Bronchial epithelial cell (primary cell): ENCODE measurements at places on chromosomes 2 and 18. TPM values are rescaled to one million over a fixed set of nuclear protein-coding genes. Genes with fewer than 3 reads are reported as not detected.

The CHST9 gene
- total RNA-seq = 0.26 and 0.38 TPM in 2 replicates

The LAMA3 gene
- 381 and 531 TPM in 2 replicates for total RNA-seq

The C2orf15 gene
- total RNA-seq = 0.90 and 1.1 TPM in 2 replicates

The GAREM2 gene
- under 0.01 and 0.13 TPM in 2 replicates for total RNA-seq

DNA sequence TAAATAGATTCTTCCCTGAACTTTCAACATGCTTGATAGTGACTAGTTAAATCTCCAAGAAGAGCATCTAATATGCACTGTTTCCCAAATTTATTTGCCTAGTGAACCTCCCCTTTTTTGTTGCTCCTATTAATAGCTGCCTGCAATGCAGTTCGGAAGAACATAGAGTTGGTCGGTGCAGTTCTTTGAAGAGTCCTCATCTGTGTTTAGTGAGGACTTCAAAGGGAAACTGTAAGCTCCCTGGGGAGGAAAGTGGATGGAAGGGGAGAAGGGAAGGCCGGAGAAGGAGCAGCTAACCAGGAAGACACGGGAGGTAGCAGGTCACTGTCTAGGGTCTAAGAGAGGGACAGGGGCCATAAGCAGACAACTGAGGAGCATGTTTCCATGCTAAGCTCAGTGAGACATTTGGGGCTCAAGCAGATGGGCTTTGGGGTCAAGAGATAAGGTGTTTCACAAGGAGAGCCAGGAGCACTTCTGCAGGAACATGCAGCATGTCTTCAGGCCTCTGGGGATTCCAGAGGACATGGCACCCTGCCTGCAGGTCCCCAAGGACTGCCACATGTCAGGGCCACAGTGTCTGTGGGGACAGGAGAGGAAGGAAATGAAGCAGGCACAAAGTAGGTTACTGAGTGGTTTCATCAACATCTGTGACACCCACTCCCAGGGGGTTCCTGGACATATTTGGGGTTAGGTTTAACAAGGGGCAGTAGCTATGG lies 48.7 kb upstream of the ANXA4 start:
- no peak for DNase-seq

DNA sequence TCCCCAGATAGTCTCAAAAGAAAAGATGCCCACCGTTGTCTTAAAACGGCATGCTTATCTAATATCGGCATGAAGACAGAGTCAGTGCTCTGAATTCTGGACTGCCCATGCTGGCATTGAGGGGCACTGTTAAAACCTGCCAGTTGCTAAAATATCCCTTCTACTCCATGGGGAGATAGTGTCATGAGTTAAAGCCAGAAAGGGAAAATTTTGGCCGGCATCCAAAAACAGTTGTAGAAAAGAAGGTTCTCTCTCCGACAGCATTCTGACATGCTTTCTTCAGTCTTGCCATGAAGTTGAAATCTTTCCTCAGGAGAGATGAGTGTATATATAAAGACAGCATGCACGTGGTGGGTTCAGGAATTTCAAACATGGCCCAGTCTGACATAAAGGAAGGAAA lies 401.3 kb upstream of the PIK3C3 start:
- no peak for DNase-seq

DNA sequence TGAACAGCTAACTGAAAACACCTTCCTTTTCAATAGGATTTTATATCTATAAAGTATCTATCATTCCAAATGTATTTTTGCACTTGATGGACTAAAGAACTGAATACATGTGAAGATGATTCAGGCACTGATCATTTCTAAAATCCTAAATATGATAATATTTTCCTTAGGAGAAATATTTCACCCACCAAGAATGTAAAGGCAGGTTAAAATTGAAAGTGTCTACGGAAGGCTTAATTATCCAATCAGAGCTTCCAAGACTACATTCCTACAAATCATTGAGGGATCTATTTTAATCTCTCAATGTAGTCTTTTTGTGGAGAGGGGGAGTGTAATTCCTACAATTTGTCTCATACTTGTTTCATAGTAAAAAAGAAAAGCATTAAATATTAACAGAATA lies 3.6 kb downstream of the GALNT3 start:
- DNase-seq = no peak

GRCh38 chr18:55425698-55426097 lies 162.3 kb downstream of the TCF4 start:
- no peak for DNase-seq

- DNase-seq = no peak
These were observed 209.3 kb downstream of the TDRD15 start for GRCh38 chr2:21332993-21333625.

- DNase-seq = peak; percentile 21
These were observed 15.9 kb downstream of the KIDINS220 start for GRCh38 chr2:8821276-8822217.

GRCh38 chr2:191922736-191923651 lies 76.1 kb upstream of the CAVIN2 start:
- DNase-seq = no peak
